Activated CD4-positive, CD25-positive, alpha-beta regulatory T cell treated with anti-CD3 and anti-CD28 coated beads, Interleukin-2, amount 50 U/mL, for 72 hours (primary cell): ENCODE measurements at places on chromosomes 1 and 21.

GRCh38 chr1:11693024-11693590 lies 1.6 kb downstream of the DRAXIN start:
- peak; percentile 51 for DNase-seq

GRCh38 chr1:20787840-20788795 lies 1.0 kb upstream of the HP1BP3 start:
- DNase-seq = no peak

DNA sequence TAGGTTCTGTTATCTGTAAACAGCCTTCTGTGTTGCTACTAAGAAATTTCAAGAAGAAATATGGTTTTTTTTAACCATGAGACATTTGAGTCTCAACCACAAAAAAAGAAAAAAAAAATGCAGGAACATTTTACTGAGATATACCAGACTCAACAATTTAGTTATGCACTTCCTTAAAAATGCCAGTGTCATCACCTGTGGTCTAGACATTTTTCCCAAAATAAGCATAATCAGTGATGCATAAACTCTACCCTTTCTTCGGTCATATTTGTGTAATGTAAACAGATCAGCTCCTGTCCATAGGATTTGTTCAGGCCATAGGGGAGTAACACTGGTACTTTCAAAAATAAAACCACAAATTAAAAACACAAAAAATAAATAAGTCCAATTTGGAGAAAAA lies 122.6 kb upstream of the TNFSF4 start:
- no peak for DNase-seq

GRCh38 chr1:225824533-225824941 lies 14.6 kb downstream of the EPHX1 start:
- no peak for DNase-seq

GRCh38 chr1:9600861-9601834 lies 12.4 kb downstream of the TMEM201 start:
- no peak for DNase-seq

- DNase-seq = no peak
These were observed 579 bp downstream of the SH3BP5L start for GRCh38 chr1:248825136-248825535.

DNA sequence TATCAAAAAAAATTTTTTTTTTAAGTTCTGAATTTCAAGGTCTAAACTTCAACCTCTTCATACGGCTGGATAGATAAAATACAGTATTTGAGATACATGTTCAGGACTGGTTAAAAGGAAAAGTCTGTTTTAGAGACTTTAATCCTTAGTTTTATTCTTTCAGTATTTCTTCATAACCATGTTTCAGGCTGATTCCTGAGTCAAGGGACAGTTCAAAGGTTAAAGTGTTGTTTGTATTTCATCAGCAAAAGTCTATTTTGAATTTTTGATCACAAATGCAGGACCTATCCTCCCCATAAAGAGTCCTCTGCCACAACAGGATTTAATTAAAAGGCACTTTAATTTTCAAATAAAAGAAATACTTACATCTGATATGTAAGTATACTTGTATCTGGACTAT lies 53.5 kb downstream of the SELENOF start:
- DNase-seq = no peak

GRCh38 chr21:45162115-45162514 lies 87.7 kb downstream of the ADARB1 start:
- no peak for DNase-seq

GRCh38 chr1:231274119-231274825 lies 33.3 kb downstream of the GNPAT start:
- DNase-seq = no peak

GRCh38 chr1:119790451-119791198 lies 20.6 kb downstream of the REG4 start:
- DNase-seq = no peak

DNA sequence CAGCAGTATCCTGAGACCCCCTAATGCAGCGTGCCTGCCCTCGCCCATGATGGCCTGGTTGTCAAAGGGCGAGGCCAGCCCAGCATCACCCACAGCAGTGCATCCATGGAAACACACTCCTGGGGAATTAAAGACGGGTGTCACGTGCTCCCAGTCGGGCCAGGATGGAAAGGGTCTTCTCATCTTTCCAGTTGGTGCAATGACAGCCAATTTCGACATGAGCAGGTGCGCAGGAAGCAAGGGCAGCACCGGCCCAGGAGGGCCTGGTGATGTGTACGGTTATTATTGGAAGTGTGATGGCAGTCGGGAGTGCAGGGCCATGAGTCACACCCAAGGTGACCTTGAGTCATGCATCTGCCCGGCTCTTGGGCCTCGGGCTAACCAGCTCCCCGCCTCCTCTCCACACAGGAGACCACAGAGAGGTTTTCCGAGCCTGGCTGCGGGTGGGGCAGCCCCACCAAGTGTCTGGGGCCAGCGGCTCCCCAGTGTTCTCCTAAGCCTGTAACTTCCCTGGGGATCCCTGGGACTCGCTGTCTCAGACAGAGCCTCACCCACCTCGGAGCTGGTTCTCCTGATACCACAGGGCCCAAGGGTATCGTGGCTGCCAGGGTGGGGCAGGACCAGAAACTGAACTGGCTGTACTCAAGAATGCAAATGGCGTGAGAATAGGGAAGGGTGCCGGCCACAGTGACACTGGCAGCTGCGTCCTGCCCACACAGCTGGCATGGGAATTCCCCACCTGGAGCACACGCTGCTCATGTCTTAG lies 119.8 kb downstream of the SIK1 start:
- peak; percentile 47 for DNase-seq

GRCh38 chr1:235954306-235955283 lies 87.9 kb upstream of the LYST start:
- peak; percentile 36 for DNase-seq

GRCh38 chr1:111516005-111516535 lies 12.6 kb upstream of the ADORA3 start:
- no peak for DNase-seq

GRCh38 chr1:204320382-204320804 lies 39.3 kb downstream of the PLEKHA6 start:
- no peak for DNase-seq

- DNase-seq = no peak
These were observed 28.7 kb upstream of the SLC2A5 start for GRCh38 chr1:9097947-9098705.

DNA sequence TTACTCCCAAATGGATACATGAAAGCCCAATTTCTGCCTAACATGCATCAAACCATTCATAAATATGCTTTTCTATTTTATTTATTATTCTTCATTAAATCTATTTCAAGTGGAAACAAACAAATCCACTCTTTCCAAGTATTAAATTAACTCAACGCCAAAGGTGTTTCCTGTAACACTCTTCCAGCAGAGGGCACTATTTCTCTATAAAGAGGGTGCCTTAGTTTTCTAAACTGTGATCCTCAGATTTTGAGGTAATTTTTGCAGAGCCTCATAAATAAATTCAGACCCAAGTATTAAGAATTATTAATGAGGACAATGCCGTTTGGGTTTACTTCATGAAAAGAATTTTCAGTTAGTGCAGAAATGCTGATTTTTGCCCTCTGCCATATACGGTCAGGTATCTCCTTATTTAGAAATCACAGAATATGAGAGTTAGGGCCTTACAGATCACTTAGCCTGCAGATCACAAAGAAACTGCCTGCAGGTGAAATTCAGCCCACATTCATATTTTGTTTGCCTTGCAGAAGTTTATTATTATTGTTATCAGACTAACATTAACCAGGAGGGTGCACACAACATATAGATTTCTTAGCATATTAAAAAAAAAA lies 40.1 kb upstream of the MYSM1 start:
- no peak for DNase-seq

DNA sequence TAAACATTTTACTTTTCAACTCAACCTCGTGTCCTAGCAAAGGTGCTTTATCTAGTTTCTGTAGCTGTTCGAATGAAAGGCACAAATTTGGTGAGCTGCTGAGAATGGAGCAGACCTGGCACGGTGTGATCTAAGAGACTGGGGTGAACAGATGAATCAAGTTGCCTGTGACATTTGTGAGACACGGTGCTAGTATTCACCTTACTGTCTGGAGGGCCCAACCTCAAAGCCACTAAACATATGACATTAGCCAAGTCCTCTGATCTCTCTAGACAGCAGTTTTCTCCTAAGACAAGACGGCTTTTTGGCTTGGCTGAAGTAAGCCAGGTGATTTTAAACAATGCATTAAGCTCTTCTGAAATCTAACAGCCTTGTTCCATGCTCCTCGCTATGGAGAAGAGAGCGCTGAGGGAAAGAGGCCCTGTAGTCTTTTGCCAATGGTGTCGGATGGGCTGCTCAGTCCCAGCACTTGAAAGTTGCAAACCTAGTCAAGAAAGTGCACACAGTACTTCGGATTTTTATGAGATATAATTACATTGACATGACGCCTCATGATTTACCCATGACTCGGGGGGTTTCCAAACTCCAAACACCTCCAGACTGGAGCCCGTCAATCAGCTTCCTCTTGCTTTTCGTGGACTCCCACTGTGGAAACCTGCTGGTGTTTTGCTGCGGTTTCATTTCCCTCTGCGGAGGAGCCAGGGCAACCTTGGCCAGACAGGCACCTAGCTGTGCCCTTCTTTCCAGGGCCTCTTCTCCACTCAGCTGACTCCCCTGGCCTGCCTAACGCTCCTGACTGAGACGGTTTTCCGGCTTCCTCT lies 794 bp upstream of the TOR3A start:
- DNase-seq = peak; percentile 49

- no peak for DNase-seq
These were observed 457.7 kb upstream of the ADAMTS5 start for GRCh38 chr21:27424601-27425000.

- DNase-seq = no peak
These were observed 600.6 kb downstream of the AJAP1 start for GRCh38 chr1:5254975-5255374.

DNA sequence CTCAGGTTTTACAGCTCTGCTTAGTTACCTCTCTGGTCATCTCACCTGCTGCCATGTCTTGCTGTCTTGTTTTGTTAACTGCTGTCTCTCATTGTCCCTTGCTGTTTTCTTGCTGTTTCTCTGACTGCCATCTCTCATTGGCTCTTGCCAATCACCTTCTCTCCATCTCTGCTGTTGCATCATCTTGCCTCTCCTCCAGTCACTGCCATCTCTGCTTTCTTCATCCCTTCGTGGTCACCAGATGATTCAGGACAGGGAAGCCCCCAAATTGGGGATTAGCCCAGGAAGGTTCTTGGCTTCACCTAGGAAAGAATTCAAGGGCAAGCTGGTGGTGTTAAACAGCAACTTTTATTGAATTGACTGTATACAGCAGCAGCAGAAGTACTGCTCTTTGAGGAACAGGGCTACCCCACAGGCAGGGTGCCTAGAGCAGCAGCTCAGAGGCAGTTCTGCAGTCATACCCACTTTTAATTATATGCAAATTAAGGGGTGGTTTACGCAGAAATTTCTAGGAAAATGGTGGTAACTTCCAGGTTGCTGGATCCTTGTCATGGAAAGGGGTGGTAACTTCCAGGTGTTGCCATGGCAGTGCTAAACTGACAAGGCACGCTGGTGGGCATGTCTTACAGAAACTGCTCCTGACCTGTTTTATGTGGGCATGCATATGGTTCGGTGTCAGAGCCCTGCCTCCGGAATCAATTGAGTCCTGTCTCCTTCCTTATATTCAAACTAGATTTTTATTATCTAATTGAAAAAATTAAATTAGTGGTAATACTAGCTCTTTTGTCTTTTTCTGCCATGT lies 33.4 kb downstream of the SUCO start:
- DNase-seq = no peak

- no peak for DNase-seq
These were observed 4.0 kb downstream of the SOX13 start for GRCh38 chr1:204076891-204077290.

- DNase-seq = no peak
These were observed 22.8 kb upstream of the STMN1 start for GRCh38 chr1:25929016-25929415.

DNA sequence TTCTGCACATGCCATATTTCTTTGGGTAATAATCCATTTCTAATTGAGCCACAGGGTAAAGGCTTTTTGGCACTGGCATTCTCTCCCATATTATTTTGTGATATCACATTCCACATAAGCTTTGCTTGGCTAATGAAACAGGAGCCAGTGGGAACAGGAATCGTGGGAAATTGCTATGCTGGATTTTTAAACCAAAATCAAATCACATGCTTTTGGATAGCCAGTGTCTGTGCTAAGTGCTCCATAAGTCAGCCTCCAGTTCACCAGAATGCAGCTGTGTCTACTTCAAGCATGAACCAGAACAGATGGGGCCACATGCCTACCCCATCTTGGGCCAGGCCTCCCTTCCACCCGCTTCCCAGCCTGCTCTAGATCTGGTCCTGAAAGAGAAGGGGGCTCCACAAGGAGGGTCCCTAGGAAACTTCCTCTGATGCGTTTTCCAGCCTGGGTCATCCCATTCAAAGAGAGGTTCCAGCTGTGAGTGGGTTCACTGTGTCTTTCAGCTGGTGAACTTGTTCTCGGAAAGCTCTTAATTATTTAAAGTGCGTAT lies 131.2 kb upstream of the COA6 start:
- DNase-seq = no peak

GRCh38 chr1:11355559-11356475 lies 82.8 kb downstream of the UBIAD1 start:
- no peak for DNase-seq

DNA sequence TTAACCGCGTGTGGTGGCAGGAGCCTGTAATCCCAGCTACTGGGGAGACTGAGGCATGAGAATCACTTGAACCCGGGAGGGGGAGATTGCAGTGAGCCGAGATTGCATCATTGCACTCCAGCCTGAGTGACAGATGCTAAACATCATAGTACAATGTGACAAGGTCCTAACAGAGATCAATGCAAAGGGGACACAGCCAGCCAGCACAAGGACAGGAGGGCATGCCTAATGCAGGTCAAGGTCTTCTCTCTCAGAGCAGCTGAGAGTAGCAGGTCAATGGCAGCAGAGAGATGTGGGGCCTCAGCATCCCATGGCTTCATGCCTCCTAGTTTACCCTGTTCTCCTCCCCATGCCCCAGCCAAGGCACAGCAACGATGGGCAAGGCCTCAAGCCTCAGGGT lies 3.0 kb upstream of the SMIM11 start:
- no peak for DNase-seq

DNA sequence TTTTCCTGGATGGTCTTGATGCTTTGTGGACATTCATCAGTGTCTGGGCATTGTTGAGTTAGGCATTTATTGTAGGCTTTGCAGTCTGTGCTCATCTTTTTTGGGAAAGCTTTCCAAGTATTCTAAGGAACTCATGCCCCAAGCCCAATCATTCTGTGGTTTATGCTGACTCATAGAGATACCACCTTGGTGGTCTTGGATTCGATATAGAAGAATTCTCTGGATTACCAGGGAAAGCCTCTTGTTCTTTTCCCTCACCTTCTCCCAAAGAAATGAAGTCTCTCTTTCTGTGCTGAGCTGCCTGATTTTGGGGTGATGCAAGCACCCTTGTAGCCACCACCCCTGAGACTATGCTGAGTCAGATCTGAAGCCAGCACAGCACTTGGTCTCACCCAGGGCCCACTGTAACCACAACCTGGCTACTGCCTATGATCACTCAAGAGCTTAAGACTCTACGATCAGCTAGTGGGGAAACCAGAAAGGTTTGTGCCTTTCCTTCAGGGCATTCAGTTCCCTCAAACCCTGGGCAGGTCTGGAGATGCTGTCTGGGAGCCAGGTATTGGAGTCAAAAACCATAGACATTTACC lies 422.6 kb downstream of the NUF2 start:
- DNase-seq = no peak

GRCh38 chr1:189424746-189425331 lies 1052.8 kb downstream of the BRINP3 start:
- no peak for DNase-seq
